ENCODE measurements at places on chromosomes 7 and 10.

DNA sequence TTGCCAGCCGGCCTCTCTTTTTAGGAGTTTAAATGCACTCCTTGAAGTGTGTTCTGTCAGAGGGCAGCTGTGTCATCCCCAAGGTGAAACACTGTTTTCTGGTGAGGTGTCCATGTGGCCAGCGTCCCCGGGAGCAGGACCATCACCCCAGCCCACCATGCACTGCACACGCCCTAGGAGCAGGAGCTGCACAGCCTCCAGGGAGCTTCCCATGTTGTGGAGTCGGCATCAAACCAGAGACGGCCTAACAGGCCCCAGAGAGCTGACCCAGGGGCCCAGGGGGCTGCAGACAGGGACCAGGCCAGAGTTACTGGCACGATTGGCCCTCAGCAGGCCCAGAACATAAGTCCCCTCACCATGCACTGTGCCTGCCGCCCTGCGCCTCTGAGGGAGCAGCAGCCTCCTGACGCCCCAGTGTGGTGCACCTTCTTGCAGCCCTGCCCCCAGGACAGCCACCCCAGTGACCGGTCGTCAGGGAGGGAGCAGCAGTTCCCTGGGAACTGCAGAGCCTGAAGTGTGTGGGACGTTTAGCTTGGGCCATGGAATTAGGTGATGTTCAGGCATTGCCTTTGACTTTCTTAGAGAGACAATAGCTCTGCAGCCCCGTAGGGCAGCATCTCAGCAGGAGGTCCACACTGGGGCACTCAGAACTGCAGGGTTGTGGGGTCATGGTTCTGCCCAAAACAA is 97.9 kb downstream of the NKX6-2 start:
- no peak for DNase-seq

DNA sequence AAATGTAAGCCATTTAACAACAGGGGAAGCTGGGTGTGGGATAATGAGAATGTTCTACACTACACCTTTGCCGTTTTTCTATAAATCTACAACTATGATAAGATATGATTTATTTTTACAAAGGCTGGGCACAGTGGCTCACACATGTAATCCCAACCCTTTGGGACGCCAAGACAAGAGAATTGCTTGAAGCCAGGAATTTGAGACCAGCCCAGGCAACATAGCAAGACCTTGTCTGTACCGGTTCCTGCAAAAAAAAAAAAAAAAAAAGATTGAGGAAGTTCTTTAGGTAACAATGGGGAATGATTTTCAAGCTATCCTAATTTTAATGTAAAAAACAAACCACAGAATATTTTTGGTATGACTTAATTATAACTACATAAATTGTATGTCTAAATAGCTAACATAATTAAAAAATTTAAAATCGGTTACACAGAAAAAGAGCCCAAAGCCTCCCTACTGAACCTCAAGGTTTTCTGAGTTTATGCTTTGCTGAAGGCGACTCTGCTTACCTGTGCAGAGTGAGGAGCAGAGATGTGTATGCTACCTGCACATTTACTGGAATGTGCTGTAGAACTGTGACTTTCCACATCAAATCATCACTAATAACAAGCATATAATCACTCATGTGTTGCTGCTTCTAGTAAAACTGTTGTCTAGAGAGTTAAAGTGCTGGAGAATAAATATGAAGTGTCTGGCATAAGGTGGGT is 163.4 kb downstream of the ATE1 start:
- no peak for DNase-seq

DNA sequence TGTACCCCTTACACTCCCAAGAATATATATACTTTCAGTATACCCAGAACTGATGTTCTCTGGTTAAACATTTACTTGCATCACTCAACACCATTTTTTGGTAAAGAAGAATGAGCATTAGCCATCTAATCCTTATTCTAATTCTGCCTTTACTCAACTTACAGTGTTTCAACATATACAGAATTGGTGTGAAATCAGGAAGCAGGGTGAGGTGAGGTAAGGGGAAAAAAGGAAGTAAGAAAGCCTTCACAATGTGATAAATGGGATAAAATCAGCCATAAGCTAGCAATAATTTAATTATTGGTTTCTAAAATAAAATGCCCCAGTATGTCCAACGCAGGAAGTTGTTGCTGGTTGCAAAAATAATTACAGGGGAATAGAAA is 605.4 kb downstream of the KCNMA1 start:
- DNase-seq, result peak; percentile 48

- DNase-seq, result no peak
Observed at GRCh38 chr10:100158044-100158805, 27.6 kb downstream of the ERLIN1 start.

GRCh38 chr7:41188163-41189130 is 514.4 kb downstream of the INHBA start:
- no peak for DNase-seq

GRCh38 chr10:16597656-16598055 is 76.0 kb upstream of the C1QL3 start:
- DNase-seq, result peak; percentile 82

DNA sequence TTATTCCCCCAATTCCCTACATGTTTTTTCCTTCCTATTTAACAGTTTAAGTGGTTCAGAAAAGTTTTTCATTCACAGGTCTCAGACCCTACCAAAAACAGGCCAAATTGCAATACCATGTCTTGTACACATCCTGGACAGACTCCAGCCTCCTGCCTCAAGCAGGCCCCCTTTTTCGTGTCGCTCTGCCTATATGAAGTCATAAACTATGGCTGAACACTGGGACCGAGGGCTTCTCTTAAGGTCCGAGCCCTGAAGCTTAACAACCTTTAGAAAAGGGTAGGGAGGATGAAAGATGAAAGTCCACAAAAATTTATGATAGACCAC is 1.4 kb downstream of the FBXW4 start:
- DNase-seq, result peak; percentile 75

- DNase-seq, result no peak
Observed at GRCh38 chr7:100829150-100829716, 1.9 kb upstream of the EPHB4 start.

DNA sequence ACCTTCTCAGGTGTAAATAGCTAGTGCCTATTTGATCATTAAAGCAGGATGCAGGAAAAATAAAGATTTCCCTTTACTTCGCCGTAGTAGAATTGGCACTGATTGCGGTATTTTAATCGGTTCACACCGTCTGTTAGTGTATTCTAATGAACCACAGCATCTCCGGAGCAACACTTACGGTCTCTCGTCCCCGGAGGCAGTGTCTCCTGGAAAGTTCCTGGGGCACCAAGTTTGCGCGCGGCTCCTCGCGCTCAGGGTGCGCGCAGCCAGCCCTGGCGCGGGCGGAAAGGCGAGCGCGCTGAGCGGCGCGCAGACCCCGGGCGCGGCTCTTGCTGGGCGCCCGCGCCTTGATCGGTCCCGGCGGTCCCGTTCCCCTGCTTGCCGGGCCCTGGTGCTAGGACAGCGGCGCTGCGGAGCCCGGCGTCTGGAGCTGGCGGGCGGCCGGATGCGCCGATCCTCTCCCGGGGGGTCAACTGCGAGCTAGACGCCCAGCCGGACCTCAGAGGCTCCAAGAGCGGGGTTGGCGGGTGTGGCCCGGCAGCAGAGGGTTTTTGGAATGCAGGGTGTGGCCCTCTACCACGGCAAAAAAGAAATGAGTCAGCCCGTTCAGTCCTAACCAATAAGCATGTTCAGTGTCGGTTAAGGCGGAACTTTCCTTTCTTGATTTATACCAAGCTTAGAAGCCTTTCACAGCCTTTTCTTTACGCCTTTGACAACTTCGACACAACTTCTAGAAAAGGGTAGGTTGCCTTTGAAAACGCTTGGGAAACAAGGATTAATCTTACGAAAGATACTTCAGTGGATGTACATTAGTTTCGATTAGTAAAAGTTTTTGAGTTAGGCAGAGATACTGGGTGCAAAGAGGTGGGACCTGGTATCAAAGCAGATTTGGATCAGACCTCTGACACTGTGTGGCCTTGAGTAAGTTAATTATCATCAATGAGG is 166.8 kb upstream of the ASAH2 start:
- peak; percentile 82 for DNase-seq

GRCh38 chr7:69654381-69654780 is 56.1 kb downstream of the AUTS2 start:
- peak; percentile 89 for DNase-seq

GRCh38 chr7:83930262-83930661 is 264.3 kb downstream of the SEMA3A start:
- peak; percentile 22 for DNase-seq

DNA sequence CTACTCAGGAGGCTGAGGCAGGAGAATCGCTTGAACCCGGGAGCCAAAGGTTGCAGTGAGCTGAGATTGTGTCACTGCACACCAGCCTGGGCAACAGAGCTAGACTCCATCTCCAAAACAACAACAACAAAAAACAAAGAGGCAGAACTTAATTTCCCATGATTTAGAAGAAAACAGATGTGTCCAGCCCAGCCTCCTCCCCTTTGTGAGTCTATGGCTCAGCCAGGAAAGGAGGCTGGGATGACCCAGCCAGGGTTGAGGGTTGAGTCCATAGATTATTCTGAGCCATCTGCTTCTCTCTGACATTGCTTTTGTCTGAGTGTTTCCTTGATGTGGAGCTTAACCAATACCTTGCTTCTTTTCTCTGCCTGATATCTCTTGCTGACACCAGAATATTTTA is 994.1 kb downstream of the TYW1 start:
- DNase-seq, result no peak

DNA sequence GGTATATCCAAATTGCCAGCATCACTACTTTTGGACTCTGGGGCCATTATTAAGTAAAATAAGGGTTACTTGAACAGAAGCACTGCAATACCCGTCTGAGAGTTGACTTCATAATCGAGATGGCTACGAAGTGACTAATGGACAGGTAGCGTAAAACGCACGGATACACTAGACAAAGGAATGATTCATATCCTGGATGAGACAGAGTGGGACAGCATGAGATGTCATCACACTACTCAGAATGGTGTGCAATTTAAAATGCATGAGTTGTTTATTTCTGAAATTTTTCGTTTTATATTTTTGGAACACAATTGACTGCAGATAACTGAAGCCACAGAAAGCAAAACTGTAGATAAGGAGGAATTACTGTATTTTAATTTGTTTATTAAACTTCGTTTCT is 421.5 kb upstream of the LRGUK start:
- DNase-seq, result peak; percentile 55

GRCh38 chr7:63900394-63901203 is 98.0 kb upstream of the ZNF722 start:
- DNase-seq, result peak; percentile 97

- DNase-seq, result no peak
Observed at GRCh38 chr10:9301148-9301547, 1246.7 kb downstream of the GATA3 start.

DNA sequence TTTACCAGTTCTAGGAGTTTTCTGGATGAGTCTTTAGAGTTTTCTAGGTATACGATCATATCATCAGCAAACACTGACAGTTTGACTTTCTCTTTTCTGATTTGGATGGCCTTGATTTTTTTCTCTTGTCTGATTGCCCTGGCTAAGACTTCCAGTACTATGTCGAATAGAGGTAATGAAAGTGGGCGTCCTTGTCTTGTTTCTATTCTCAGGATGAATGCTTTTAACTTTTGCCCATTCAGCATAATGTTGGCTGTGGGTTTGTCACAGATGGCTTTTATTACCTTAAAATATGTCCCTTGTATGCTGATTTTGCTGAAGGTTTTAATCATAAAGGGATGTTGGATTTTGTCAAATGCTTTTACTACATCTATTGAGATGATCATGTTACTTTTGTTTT is 223.2 kb upstream of the COBL start:
- DNase-seq, result no peak

DNA sequence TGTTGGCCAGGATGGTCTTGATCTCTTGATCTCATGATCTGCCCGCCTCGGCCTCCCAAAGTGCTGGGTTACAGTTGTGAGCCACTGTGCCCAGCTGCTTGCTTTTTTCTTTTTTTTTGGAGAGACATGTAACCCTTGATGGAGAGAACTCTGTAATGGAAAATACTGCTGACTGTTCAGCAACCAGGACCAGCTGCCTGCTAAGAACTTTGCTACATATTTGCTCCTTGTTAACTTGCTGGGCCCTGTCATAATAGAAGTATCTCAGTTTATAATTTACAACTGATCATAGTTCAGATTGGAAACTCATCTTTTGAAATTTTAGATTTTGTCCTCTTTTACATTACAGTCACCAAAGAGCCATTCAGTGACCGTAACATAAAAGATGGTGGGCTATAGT is 34.9 kb downstream of the TASOR2 start:
- DNase-seq, result no peak

DNA sequence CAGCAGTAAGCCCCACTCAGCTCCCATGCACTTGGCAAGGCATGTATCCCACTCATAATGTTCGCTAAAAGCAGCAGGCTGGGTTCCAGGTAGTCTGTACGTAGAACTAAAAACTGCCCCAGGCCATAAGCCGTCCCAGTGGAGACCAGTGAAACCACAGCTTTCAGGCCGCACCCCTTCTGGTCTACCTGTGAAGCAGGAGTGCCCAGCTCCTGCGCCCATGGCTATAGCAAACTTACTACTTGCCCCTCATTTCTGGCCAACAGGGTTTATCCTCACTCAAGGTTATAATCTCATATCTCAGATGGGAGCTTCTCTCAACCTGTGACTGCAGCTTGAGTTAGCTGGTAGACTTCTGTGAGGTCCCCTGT is 338.2 kb upstream of the LRRTM3 start:
- DNase-seq, result no peak

- no peak for DNase-seq
Observed at GRCh38 chr7:1856888-1857441, 186.9 kb downstream of the ELFN1 start.

GRCh38 chr7:101788517-101788916 is 28.9 kb upstream of the CUX1 start:
- DNase-seq, result no peak

DNA sequence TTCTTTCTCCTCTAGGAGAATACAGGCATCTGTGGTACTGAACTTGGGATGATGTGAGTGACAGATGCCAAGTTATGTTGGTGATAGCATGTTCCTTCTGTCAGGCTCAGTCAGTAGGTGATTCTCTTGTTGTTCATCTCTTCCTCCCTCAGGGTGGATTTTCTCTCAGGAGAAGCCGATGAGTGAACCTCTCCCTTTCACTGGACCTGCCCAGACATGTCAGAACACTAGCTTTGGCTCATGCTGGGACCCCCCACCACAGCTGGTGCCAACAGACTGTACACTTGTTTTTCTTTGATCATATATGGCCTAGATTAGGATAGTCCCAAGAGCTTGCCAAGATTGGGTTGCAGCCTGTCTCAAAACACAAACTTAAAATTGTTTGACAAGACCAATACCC is 129.4 kb downstream of the BMPER start:
- DNase-seq, result no peak

All from NB4 (cell line).